ENCODE measurements at places on chromosomes 7 and 10.

DNA sequence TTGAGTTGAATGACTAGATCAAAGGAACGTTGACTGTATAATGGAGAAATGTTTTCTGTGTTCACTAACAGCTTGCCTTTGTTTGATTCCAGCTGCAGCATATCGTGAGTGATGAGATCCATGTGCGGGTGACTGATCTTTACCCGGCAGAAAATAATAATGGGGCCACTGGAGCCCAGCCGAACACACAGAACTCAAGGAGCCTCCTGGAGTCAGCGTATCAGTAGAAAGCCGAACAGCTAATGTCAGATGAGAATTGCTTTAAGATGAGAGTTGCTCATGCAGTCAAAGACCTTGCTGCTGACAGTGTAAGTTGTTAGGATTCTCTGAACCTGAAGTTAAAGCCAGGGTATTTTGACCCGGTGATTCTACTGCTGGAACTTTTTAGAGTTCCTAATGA lies 34.3 kb upstream of the MTPAP start:
- no peak for DNase-seq

DNA sequence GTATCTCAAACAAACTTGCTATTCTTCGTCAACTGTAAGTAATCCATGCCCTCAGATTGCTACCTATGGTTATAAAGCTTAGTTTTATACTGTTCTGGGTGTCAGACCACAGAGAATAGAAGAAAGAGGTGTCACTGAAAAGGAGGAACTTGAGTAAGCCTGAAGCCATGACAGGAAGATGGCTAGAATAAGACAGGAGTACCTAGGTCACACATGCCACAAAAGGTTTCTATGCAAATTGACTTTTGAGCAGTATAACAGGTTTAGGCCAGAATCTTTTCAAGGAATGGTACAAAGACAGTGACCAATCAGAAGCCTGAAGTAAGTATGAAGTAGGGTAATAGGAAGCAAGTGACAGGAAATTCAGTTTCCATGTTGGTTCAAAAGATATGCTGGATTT lies 23.5 kb downstream of the FBXW4 start:
- DNase-seq = no peak

- no peak for DNase-seq
Measured at GRCh38 chr10:36202881-36203280, 560.8 kb upstream of the FZD8 start.

DNA sequence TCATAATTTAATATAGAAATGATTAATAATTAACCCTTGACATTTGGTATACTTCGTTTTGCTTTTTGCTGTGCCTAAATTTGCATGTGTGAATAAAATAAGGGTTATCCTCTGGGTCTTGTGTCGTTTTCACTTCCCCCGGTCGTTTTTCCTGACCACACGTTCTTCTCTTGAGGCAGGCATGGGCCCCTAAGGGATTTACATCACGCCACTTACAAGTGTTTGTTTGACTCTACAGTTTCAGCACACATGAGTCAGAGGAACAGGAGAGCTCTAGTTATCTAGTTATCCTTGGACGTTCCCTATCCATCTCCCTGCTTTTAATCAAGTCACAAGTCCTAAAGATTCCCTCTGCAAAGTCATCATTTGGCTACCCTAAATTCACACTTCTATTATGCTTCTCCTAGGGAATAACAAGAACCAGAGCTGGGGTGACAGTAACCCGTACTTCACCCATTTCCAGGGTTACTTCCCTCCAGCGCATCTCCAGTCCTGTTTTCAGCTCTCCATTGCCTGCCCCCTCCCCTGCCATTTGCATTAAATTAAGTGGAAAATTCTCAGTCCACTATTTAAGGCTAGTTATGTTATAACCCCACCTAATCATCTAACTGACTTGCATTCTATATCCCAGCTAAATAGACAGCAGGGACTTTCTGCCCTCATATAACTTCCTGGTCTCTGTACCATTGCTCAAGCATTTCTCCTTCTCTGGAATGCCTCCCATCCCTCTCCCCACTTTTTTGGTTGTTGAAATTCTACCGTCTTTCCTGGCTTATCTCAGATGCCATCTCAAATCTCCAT lies 206.9 kb downstream of the PTEN start:
- no peak for DNase-seq
